ENCODE measurements at places on chromosomes 1 and 21.

GRCh38 chr1:183568176-183569021 lies 21.9 kb downstream of the NCF2 start:
- no peak for DNase-seq

DNA sequence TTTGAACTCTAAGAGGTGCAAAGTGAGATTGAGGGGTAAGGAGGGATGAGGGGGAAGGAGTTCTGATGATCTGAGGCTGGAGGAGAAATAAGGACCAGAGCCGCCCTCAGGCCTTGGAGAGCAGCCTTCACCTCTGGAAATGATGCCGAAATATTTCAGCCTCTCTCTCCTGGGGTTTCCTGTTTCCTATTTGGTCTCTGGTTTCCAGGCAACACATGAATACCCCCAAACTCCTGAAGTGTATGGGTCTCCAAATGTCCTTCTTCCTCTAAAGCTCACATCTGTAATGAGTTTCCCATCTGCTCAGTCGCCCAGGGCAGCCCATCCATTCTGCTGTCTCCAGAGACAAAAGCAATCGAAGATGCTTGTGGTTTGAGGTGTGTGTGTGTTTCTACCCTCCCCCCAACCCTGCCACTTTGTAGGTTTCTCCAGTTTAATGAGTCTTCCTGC lies 52.0 kb upstream of the FAM20B start:
- DNase-seq = no peak

DNA sequence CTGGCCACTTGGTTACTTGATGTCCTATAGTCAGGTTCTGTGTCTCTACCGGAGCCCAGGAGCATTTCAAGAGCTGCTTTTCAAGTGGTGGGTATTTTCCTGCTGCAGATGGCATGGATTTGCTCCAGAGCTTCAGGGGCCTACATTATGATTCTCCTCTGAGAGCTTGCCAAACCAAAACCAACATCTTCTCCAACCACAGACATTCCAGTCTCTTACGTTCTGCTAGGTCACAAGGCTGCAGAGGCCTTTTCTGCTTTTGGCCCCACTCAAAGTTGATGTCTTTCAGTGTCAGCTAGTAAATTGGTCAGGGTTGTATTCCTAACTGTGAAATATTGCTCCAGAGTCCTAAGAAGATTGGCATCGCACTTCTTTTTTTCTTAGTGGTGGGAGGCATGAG lies 14.7 kb upstream of the AQP10 start:
- DNase-seq = no peak

GRCh38 chr1:156750191-156750672 lies 1.2 kb downstream of the HDGF start:
- DNase-seq = no peak

DNA sequence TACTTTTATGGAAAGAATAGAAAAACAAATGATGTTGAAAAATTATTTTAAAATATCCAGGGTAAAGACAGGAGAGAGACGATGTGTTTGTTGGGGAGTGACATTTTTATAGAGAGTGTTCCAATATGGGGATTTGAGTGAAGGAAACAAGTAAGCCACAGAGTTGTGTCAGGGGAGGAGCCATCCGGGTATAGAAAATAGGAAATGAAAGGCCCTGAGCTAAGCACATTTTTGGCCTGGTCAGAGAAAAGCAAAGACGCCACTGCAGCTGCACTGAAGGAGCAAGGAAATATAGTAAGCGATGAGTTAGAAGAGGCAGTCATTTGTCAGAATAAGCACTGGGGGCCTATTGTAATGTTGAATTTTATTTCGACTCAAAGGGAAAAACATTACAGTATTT lies 107.3 kb upstream of the ADGRL4 start:
- no peak for DNase-seq

- no peak for DNase-seq
Measured at GRCh38 chr1:2617971-2618470, 14.8 kb downstream of the MMEL1 start.

GRCh38 chr1:200888349-200888838 lies 6.3 kb upstream of the INAVA start:
- peak; percentile 21 for DNase-seq

GRCh38 chr21:35102488-35103371 lies 53.6 kb upstream of the RUNX1 start:
- no peak for DNase-seq

DNA sequence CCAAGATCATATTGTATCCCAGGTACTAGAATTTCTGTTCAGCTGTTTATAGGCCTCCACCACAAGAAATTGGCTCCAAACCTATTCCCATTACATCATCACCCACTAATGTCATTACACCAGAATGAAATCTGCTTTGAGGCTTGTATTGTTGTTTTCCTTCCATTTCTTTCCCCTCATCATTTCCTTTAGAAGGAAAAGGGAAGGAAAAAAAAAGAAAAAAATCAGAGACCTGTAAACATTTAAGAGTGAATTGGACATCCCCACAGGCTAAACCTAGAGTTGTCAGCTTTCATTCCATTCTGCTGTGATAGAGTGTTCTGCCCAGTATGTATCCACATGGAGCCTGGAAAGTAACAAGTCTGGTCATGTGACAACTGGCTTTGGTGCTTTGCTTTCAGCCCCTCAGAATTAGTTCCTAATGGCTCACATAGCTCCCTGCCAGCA lies 44.6 kb downstream of the NFYC start:
- DNase-seq = no peak

GRCh38 chr1:43766086-43766784 lies 58.9 kb downstream of the ST3GAL3 start:
- peak; percentile 45 for DNase-seq

GRCh38 chr1:187476671-187477070 lies 647.9 kb downstream of the PLA2G4A start:
- no peak for DNase-seq

- no peak for DNase-seq
Measured at GRCh38 chr1:160353223-160353622, 10.0 kb downstream of the NCSTN start.

- no peak for DNase-seq
Measured at GRCh38 chr1:172447641-172448040, 3.8 kb upstream of the PIGC start.

- peak; percentile 89 for DNase-seq
Measured at GRCh38 chr1:40668769-40669525, 3.5 kb upstream of the RIMS3 start.

DNA sequence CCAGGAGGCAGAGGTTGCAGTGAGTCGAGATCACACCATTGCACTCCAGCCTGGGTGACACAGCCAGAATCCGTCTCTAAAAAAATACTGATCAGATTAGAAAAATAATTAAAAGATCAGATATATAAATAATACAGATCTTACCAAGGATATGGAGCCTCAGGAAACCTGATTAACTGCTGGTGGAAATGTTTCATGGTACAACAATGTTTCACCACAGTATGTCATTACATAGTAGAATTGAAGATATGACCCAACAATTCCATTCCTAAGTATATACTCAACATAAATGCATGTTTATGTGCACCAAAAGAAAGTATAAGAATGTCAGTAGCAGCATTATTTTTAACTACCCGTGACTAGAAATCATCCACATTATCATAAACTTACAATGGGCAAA lies 41.7 kb downstream of the CD53 start:
- no peak for DNase-seq

- DNase-seq = peak; percentile 27
Measured at GRCh38 chr1:46301406-46301807, 2.0 kb downstream of the LRRC41 start.

DNA sequence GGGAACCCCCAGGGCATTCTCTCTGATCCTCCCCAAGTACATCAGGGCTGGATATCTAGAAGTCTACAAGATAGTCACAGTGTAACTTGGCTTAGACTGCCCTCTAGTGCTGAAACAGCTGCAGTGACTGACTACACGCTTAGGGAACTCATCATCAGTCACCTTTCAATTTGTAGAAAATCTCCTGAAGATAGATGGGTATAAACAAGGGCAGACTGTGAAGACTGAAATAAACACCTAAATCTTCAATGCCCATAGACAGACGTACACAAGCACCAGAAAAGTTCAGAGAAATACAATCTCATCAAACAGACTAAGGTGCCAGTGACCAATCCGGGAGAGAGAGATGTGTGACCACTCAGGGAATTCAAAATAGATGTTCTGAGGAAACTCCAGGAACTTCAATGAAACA lies 46.6 kb downstream of the PACC1 start:
- DNase-seq = peak; percentile 32

DNA sequence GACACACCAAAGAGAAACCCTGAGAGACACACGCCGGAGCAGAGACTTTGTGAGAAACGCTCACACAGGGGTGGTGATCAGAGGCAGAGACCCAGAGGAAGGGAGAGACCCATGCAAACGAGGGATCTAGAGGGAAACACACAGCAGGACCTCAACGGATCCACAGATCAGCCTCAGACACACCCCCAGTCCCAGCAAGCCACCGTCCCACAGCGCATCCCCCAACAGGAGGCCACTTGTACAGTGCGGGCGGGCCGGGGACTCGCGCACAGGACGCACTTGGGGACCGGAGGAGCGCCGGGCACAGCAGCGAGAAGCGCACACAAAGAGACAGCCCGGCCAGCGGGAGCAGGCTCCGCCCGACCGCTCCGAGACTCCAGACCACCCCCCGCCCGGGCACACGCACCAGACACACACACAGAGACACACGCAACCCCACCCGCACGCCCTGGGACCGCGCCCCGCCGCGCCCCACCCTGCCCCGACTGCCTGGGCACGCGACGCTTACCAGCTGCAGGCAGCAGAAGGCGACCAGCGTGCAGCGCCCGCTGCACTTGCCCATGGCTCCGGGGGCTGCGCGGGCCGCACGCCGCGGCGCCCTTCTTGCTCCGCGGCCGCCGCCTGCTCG lies 587 bp downstream of the NKAIN1 start:
- DNase-seq = peak; percentile 70

GRCh38 chr1:241918879-241919278 lies 38.7 kb upstream of the BECN2 start:
- DNase-seq = no peak

- DNase-seq = no peak
Measured at GRCh38 chr1:107058245-107059032, 2.0 kb downstream of the PRMT6 start.

GRCh38 chr1:219402925-219403324 lies 210.0 kb downstream of the ZC3H11B start:
- DNase-seq = no peak

DNA sequence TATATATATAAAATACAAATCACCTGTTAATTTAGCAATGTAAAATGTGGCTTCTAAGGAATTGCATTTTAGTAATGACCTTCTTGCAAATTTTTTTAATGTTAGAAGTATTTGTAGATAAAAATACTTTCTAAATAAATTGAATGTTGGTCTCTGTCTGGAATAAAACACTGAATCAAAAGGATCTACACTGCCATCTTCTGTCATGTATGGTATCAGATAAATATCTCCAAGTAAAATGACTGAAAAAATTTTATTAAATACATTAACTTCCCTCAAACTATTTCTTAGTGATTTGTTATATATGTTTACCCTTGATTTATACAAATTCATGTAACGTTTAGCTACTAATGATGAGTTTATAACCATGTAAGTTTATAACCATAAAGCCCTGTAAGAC lies 2029.3 kb downstream of the MRPL39 start:
- no peak for DNase-seq

DNA sequence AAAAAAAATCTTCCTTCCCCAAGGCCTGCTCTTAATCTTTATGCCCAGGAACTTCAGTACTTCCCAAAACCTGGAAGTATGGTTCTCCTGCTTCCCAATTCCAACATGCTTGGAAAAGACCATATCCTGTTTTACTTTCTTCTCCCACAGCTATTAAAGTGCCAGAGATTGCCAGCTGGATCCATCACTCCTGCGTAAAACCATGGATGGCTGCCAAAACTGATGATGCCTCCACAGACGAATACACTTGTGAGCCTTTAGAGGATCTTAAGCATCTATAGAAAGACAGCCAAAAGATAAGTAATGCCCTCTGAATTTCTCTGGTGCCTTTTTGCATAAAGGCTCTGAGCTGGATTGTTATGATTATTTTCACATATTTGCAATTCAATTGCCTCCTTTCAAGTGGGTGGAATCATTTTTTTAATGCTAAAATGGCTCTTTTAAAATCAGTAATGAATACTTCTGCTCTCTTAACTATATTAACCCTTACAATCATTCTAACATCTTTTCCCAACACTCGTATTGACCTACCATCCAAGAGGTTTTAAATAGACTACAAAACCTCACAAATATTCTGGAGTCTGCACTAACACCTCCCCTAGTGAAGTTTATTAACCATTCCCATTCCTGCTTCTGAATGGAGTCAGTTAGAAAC lies 1807.8 kb downstream of the BRINP3 start:
- DNase-seq = no peak

DNA sequence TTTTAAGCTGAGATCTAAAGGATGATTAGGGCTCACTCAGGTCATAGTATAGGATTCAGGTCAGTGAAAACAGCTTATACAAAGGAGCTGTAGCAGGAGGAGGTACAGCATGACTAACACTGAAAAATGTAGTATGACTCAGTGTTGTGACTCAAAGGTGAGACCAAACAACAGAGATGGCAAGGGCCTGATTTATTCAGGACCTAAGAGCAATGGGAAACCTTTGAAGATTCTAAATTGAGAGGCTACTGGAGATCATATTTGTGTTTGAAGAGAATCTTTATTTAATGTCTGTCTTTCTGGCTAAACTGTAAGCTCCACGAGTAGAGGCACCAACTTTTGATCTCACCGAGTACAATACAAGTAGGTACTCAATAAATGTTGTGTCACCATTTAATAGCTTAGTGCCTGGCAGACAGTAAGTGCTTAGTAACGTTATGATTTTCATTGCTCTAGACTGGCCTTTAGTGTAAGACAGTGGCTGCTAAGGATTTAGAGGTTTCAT lies 43.5 kb downstream of the PRKAA2 start:
- no peak for DNase-seq

DNA sequence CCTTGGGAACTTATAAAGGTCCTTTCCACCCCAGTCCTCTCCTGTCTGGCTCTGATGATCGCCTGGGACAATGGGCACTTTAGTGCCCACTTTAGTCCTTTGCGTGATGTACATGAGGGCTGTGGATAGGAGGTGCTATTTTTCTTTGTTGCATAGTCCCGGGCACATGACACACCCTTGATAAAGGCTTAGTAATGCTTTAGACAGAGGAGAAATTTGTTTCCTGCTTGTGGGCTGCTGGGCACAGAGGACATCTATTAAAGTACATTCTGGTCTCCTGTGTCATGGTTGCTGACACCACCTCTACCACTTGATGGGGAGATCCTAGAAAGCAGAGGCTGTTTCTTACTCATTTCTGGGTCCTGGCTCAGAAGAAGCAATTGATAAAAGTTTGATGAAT lies 5.4 kb upstream of the KNCN start:
- no peak for DNase-seq

GRCh38 chr1:114669562-114670082 lies at the start of gene DENND2C:
Gene DENND2C, minus strand, starts transcription at chr1:114670049. Its CDS starts 44,065 bp downstream, at chr1:114625984.
- DNase-seq = no peak

- DNase-seq = no peak
Measured at GRCh38 chr1:94729267-94729666, 90.9 kb upstream of the SLC44A3 start.

GRCh38 chr21:20739421-20739820 lies 258.8 kb upstream of the NCAM2 start:
- no peak for DNase-seq
